ENCODE measurements at places on chromosomes 6 and 20. TPM values are rescaled to one million over a fixed set of nuclear protein-coding genes. Genes with fewer than 3 reads are reported as not detected.

DNA sequence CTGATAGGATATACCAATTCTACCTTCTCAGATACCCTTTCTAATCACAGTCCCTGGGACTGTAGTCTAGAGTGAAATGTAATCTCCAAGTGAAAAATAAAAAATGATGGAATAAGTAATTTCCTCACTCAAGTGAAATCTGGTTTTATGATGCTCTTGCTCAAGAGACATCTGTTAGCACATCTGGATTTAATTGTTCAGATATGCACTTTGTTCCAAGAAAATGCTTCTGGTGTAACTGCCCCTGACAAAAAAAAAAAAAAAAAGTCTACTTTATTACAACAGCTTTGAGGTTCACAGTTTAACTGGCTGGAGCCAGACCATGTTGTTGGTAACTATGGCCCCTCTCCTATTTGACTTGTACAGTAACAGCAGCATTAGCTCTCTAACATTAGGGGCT, 251.8 kb downstream of the BTBD9 start:
- no peak for DNase-seq

The PPP1R18 gene
- 41.7 TPM for polyA plus RNA-seq

DNA sequence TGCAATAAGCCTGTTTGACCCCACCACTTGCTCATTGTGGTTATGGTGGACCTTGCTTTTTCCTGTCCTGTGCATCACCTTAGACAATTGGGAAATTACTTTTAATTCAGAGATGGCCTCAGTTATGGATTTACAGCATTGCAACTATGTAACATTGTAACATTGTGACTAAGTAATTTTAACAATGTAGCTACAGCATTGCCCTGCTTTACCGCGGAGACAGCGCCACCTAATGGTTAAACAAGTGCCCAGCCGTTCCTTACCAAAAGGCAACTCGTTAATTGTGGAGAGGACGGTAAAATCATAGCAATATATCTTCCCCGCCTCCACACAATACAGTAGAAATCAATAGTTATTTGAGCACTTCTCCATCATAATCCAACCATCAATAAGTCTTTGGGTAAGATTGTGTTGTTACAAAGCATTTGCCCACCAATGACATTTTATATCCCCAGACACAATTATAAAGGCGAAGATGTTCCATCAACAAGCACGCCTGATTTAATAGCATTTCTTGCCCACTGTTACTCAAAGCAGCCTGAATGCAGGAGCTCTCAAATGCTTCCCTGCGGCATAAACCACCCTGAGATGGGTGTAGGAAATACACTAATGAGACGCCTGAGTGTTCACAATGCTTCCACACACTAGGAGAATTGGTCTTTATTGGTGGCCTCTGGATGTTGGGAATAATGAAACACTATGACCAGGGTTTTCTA, 93.7 kb downstream of the PROKR2 start:
- DNase-seq: peak; percentile 28

GRCh38 chr6:28769626-28770402, 154.0 kb downstream of the TRIM27 start:
- DNase-seq: no peak

GRCh38 chr20:63619086-63619485, 7.8 kb downstream of the GMEB2 start:
- DNase-seq: no peak

- no peak for DNase-seq
Observed at GRCh38 chr20:57471496-57472372, 53.2 kb downstream of the CTCFL start.

GRCh38 chr6:119511024-119511423, 161.5 kb upstream of the MAN1A1 start:
- DNase-seq: no peak

GRCh38 chr6:105028898-105029297, 72.0 kb downstream of the LIN28B start:
- no peak for DNase-seq

The PTCRA gene
- 0.36 TPM for polyA plus RNA-seq

- DNase-seq: no peak
Observed at GRCh38 chr6:36757206-36757605, 59.6 kb downstream of the RAB44 start.

The RBL1 gene
- 10.1 TPM for polyA plus RNA-seq

The LRRN4 gene
- polyA plus RNA-seq: 9.6 TPM

DNA sequence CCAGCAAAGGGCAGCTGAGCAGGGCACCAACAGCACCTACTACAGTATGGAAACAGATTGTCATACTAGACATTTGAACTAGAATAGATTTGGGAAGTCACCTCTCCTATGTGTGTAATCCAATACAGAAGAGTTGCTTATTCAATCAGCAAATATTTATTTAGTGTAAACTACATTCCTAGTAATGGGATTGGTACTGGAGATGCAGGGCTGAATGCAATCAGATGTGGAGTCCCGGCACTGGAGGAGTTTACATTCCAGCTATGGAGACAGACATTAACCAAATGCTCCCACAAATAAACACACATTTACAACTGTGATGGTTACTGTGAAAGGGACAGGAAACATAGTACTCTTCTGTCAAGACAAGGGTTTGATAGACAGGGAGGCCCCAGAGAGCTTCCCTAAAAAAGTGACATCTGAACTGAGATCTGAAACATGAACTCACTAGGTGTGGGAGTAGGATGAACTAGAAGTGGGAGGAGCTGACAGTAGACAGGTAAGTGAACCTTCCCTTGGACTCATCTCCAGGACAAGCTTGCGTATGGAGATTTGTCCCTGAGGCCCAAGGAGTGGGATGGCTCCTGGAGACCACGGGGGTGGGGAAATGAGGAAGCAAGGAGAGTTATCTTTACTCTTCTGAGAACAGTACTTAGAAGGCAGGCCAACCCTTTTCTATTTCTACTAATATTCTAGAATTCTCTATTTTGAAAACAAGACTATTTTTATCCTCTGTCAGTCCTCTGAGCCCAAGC, 420.5 kb downstream of the MAFB start:
- DNase-seq: no peak

DNA sequence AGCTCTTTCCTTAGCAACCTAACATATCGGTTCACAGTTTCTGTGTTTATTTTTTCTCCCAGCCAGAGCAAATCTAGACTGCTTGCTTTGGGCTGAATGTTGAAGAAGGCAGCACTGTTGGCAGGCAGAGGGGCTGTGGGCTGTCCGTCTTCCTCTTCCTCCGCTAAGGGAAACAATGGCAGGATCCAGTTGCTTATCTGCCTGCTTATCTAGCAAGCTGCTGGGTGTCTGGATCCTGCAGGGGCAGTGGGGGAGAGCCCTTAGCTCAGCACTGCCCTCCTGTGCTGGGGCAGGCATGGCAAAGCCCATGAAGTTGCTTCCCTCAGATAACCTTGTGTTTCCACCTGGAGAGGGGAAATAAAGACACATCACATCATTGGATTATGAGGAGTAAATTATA, 92.7 kb upstream of the CD93 start:
- DNase-seq: no peak

The ATRN gene
- 59.3 TPM for polyA plus RNA-seq

The CENPB gene
- polyA plus RNA-seq: 52.2 TPM

GRCh38 chr6:167973148-167973885, 24.2 kb upstream of the KIF25 start:
- no peak for DNase-seq

The SLC26A8 gene
- 0.25 TPM for polyA plus RNA-seq

DNA sequence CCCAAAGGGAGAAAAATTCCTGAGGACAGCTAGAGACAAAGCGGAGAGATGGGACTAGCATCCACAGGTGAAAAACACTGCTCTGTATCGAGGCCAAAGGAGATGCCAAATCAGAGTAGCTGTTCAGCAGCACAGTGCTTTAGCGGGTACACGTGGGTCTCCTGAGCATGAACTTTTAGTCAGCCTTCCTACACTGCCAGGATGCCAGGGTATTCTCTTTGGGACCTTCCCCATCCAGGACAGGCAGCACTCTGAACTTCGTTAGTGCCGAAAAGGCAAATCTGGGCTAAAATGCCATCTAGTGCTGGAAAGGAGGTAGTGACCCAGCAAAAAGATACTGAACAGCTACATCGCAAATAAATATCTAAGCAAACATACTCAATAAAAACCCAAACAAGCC, 64.9 kb downstream of the C6orf58 start:
- peak; percentile 3 for DNase-seq

Measured in right renal pelvis (tissue), 4 donors.